ENCODE measurements at places on chromosomes 5 and 9.

DNA sequence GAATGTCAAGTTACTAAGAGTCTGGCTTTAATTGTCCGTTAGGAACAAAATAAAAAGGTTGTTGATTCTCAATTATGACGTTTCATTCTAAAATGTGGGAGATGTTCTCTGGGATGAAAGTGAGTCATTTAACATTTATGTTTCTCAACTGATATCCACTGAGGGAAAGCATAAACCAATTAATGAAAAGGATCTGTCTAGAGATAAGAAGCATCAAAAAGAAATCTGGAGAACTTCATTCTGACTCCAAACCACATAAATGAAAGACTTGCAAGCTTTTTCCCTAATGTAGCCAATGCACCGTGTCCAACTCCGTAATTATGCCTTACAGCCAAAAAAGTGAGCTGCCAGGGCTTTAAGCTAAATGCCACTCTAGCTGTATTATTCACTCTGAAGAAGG lies 654.2 kb downstream of the TLE1 start:
- peak; percentile 27 for DNase-seq

DNA sequence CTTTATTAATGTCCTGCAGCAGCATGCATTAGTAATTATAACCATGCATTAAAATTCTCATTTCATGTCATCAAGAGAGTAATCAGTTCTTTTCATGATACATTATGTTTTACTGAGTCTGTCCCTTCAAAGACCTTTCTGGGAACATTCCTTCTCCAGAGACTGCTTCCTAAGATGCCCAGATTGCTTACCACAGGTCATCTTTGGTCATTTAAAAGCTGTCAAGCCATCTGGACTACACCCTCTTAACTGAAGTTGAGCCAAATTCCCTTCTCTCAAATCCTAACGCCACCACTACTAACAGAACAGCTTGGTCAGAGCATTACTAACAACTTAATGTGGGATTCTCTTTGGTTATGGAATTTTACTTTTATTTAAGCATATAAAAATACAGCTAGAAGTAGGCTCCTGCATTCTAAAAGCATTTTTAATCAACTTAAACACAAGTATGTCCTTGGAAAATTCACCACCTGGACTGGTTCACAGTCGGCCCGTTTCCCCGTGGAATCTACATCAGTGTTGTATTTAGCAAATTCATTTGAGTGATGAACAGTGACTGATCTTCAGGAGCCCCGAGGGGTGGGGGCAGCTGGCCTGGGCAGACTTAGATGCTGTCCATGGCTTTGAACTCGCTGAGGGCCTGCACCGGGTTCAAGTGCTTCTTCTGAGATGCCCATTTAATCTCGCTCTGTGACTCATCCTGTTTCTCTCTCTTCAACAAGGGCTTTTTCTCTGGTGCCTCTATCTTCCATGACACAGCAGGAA lies 92.8 kb upstream of the CCDC112 start:
- DNase-seq = peak; percentile 41

- no peak for DNase-seq
These were observed 6.2 kb upstream of the SMC2 start for GRCh38 chr9:104087894-104088293.

GRCh38 chr5:176492431-176492830 lies 44.2 kb downstream of the FAF2 start:
- no peak for DNase-seq

- no peak for DNase-seq
These were observed 11.4 kb upstream of the ASS1 start for GRCh38 chr9:130433168-130433946.

Data from GM04503 (cell line).